ENCODE measurements at places on chromosomes 2 and 18. TPM values are rescaled to one million over a fixed set of nuclear protein-coding genes. Genes with fewer than 3 reads are reported as not detected.

- no peak for DNase-seq
Measured at GRCh38 chr2:200222791-200223190, 83.7 kb upstream of the SPATS2L start.

DNA sequence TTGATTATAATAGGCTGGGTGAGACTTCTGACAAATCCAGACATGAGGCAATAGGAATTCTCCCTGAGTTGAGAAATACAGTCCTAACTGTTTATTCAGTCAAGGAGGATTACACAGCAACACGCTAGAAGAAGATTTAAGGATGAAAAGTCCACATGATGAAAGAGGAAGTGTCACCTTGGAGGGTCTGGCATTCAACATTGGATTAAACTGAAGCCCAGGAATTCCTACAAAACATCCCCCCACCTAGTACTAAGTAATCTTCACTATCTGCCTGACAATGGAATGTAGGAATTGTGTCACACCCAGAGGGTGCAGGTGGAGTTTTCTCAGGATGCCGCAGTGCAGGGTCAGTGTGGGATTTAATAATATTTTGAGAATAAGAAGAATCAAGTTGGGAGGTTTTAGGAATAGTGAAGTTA, 142.4 kb downstream of the SOCS6 start:
- no peak for DNase-seq

- DNase-seq: no peak
Measured at GRCh38 chr2:196249860-196250259, 78.5 kb upstream of the STK17B start.

DNA sequence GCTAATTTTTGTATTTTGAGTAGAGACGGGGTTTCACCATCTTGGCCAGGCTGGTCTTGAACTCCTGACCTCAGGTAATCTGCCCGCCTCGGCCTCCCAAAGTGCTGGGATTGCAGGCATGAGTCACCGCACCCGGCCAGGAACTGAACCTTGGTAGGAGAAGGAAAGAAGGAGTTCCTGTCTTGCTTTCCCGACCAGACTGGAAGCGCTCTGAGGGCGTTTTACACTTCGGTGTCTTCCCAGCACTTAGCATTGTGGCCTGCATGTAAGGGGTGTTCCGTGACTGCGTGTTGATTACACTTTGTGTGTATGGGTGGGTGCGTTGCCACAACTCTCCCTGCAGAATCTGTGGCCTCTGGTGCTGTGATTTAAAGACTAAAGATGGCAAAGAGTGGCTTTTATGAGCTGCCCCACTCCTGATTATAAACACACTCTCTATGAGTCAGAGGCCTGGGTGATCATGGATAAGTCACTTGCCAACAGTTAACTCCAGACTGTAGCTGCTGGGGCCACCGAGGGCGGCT, 46.0 kb downstream of the ODC1 start:
- no peak for DNase-seq

GRCh38 chr2:127080938-127081755, 25.8 kb downstream of the BIN1 start:
- no peak for DNase-seq

- DNase-seq: no peak
Measured at GRCh38 chr18:6901286-6901926, 171.9 kb downstream of the ARHGAP28 start.

GRCh38 chr2:101120124-101120996, 30.8 kb downstream of the TBC1D8 start:
- DNase-seq: peak; percentile 43

DNA sequence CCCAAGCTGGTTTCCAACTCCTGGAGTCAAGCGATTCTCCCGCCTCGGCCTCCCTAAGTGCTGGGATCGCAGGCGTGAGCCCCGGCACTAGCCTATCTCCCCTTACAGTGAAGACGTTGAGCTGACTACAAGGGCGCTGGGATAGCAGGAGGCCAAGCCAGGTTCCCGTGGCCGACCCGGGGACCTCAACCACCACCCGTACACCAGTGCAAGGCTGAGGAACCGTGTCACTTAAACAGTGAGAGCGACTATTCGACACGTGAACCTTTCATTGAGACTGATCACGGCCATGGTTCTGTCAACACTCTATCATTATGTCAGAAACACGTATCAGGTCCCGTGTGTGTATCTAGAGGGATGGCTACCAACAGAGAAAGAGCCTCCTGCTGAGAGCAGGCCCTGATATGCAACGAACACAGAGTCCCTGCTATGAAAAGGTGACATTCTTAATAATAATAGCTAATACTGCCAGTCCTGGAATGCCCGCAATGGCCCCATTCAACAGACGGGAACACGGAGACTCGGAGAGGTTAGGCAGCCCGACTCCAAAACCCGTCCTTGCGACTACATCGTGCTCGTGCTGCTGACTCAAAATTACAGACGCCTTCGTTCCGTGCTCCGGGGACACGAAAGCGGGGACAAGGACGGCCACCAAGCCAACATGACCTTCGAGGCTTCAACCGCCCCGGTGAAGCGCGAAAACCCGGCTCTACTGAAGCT, 833 bp downstream of the AFG3L2 start:
- DNase-seq: peak; percentile 12

The CRYGC gene
- polyA plus RNA-seq: not detected

Data from renal cortex interstitium (tissue), 15 donors.